Aortic smooth muscle cell (primary cell): ENCODE measurements at places on chromosomes 16 and 17. TPM values are rescaled to one million over a fixed set of nuclear protein-coding genes. Genes with fewer than 3 reads are reported as not detected.

Gene PMP22
- total RNA-seq = 52.1 and 53.6 TPM in 2 replicates

Gene EVPLL
- total RNA-seq = not detected in 2 replicates

Gene CPD
- total RNA-seq = 121 and 152 TPM in 2 replicates

Gene LYRM9
- 5.7 and 8.6 TPM in 2 replicates for total RNA-seq

Gene MARCHF10
- total RNA-seq = not detected in 2 replicates

Gene C16orf96
- not detected in 2 replicates for total RNA-seq

Gene BAHCC1
- total RNA-seq = 5.7 and 10.4 TPM in 2 replicates

Gene RFNG
- total RNA-seq = 23.5 and 26.9 TPM in 2 replicates

Gene EXOC3L1
- 0.25 and 0.66 TPM in 2 replicates for total RNA-seq

Gene KDM6B
- total RNA-seq = 3.6 and 3.9 TPM in 2 replicates

Gene TAT
- total RNA-seq = not detected in 2 replicates

Gene ST6GALNAC2
- 2.9 and 5.7 TPM in 2 replicates for total RNA-seq

Gene TMC6
- total RNA-seq = 1.2 and 1.8 TPM in 2 replicates

Gene CD300E
- total RNA-seq = not detected in 2 replicates

Gene PTRH2
- total RNA-seq = 16.3 and 30.8 TPM in 2 replicates

Gene CORO6
- 2.9 and 7.0 TPM in 2 replicates for total RNA-seq

Gene MAP2K4
- total RNA-seq = 21.3 and 26.6 TPM in 2 replicates

Gene C16orf86
- 3.9 and 4.8 TPM in 2 replicates for total RNA-seq

Gene ZNF652
- total RNA-seq = 8.3 and 10.3 TPM in 2 replicates
